NCI-H2227 treated with DMSO at 0.1 percent for 48 hours (cell line): ENCODE measurements at places on chromosomes 4 and X.

GRCh38 chr4:87326460-87326859, 3.8 kb upstream of the HSD17B13 start:
- DNase-seq: no peak

DNA sequence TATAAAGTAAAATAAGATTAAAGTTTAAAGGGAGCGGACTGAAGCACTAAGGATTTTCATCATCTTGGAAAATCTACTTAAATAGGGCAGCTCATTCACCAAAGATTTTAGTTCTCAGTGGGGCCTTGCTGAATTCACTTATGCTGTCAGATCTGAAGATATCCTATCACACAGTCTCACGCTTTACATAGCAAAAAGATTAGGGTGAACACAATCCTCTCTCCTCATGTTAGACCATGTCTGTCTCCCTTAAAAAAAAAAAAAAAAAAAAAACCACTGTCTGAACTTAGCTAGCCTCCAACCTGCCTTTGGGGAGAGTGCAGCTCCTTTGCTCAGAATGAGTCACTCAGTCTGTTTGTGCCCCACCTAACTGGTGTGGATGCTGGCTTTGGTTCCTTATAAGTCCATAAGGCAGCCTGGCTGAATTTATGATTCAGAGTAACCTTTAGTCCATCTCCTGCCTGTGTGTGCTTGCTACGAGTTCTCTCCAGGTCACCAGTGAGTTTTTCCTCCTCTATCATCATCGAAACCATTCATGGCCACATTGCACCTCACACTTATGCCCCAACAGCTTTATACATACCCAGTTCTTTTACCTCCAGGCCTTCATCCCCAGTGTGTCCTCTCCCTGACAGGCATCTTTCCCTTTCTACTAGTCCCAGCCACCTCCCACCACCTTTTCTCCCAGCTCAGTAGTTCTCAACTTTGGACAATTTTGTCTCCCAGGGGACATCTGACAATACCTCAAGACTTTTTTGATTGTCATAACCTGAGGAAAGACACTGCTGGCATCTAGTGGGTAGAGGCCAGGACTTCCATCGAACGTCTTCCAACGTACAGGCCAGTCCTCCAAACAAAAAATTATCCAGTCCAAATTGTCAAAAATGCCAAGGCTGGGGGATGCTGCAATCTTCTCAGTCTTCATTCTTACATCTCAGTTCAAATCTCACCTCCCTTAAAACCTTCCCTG, 220.7 kb upstream of the EMCN start:
- no peak for DNase-seq

- DNase-seq: no peak
Observed at GRCh38 chr4:3471098-3471760, 8.1 kb downstream of the DOK7 start.

- DNase-seq: peak; percentile 91
Observed at GRCh38 chrX:21374163-21374993, at the start of gene CNKSR2. CNKSR2 (plus strand) TSS chrX:21374418; CDS start chrX:21374898, 480 bp downstream.

DNA sequence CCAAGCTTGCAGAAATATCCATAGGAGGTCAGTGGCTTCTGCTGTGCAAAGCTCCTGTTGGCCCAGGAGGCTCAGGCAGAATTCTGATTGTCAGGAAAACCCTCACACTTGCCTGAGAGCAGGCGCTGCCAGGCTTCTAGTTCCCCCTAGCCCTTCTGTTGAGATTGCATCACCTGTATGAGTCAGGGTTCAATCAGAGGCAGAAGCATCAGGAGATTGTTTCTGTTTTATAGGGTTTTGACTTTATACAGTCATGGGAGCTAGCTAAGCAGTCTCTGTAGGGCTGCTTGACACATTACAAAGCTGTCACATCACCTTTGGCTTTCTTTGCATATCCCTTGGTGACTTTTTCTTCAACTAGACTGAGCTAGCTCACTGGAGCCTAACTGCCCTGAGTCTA, 27.8 kb downstream of the DIPK2B start:
- DNase-seq: no peak

DNA sequence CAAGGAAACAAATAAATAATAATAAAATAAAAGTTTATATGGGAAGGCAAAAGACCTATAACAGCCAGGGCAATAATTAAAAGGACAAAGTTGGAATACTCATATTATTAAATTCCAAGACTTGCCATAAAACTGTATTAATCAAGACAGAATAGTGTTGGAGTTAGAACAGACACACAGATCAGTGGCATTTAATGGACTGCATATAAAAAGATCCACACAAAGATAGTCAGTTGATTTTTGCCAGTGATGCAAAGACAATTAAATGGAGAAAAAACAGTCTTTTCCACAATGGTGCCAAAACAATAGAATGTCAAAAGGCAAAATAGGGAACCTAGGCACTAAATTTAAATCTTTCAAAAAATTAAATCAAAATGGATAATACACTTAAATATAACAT, 587.1 kb upstream of the GRIA3 start:
- no peak for DNase-seq

GRCh38 chr4:109945056-109945455, 32.4 kb downstream of the EGF start:
- DNase-seq: no peak

- no peak for DNase-seq
Observed at GRCh38 chr4:81021142-81021944, 9.2 kb upstream of the BMP3 start.

GRCh38 chr4:84385203-84385602, 113.9 kb downstream of the NKX6-1 start:
- DNase-seq: no peak

GRCh38 chrX:66046612-66047235, 6.8 kb upstream of the VSIG4 start:
- no peak for DNase-seq

GRCh38 chr4:189305500-189305899, 635.2 kb upstream of the FRG1 start:
- DNase-seq: no peak

DNA sequence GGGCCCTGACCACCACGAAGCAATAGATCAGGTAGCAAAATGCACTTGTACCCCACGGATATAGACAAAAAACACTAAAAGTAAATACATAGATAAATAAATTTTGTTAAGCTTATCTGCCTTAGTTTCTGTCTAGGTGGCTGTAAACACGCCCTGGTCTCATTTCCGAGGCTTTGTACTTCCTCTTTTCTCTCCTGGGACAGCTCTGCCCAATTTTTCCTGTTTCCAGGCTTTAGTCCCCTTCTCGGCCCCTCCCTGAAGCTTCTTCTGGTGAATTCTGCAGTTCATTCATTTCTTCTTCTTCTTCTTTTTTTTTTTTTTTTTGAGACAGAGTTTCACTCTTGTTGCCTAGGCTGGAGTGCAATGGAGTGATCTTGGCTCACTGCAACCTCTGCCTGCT, 73.4 kb upstream of the STOX2 start:
- no peak for DNase-seq

- no peak for DNase-seq
Observed at GRCh38 chrX:1502853-1503252, 34.1 kb downstream of the P2RY8 start.

GRCh38 chrX:77966361-77966760, 3.1 kb downstream of the PGAM4 start:
- no peak for DNase-seq

DNA sequence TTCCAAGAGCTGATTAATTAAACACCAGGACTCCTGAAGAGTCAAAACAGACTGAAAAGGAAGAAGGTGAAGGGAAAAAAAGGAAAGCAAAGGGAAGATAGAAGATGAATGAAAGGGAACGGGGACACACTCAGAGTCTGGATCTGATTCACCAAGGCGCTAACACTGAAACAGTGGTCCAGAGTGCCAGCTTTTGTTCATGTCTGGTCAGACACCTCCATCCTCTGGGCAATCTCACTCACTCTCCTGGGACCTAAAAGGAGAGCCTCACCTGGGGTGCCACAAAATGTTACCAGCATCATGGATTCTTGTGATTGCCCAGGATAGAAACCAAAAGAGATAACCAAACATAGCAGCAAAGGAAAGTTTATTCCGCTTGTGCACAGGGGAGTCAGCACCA, 120.3 kb upstream of the AFF2 start:
- no peak for DNase-seq

- DNase-seq: no peak
Observed at GRCh38 chr4:1300466-1301455, 11.1 kb downstream of the MAEA start.

GRCh38 chrX:66020631-66021334, 19.1 kb downstream of the VSIG4 start:
- no peak for DNase-seq

DNA sequence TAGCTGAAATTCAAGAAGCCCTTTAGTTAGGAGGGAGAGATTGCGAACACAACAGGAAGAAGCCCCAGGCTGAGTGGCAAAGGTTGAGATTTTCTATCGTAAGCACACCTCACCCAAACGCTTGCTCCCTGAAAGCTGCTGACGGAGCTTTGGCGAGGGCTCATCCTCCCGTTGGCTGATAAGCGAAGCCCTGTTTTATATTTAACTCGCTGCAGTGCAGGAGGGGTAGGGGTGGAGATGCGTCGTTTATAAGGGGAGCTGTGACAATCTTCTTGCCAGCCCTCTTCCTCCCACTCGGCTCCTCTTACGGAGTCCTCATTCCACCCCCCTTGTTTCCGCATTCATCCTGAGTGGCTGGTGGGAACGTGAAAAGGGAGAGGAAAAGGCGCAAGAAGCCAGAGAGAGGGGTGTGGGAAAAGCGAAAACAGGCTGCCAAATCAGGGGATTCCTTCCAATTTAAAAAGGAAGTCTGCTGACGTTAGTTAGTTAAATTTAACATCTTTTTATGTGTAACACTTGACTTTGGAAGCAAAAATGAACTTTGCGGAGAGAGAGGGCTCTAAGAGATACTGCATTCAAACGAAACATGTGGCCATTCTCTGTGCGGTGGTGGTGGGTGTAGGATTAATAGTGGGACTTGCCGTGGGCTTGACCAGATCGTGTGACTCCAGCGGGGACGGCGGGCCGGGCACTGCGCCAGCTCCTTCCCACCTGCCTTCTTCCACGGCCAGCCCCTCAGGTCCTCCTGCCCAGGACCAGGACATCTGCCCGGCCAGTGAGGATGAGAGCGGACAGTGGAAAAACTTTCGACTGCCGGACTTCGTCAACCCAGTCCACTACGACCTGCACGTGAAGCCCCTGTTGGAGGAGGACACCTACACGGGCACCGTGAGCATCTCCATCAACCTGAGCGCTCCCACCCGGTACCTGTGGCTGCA, at the start of gene ENPEP:
Gene ENPEP (plus strand): TSS at position 275 of the 938 bp plus-strand sequence. CDS start 260 bp downstream, at position 535.
- peak; percentile 20 for DNase-seq

- no peak for DNase-seq
Observed at GRCh38 chr4:26192899-26193869, 127.6 kb upstream of the RBPJ start.

GRCh38 chrX:124534536-124534935, 188.2 kb downstream of the SH2D1A start:
- DNase-seq: no peak

- DNase-seq: no peak
Observed at GRCh38 chr4:140096483-140096861, 57.5 kb downstream of the MAML3 start.

GRCh38 chr4:109009909-109010308, 247.1 kb upstream of the ETNPPL start:
- no peak for DNase-seq

DNA sequence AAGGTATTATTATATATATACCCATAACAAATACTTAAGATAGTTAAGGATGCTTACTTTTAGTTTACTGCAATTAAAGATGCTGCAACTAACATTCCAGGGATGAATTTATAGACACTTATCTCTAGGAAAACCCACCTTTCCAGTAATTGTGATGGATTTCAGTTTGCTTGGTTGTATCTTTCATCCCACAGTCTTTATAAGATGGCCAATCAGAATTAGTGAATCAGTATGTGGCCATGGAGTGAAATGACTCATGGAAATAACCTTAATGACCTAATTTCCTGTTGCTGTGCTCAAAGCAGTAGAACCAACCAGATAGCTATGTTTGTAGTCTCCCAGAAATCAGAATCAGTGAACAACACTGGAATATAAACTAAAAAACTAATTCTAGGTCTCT, 26.4 kb downstream of the MOSPD2 start:
- peak; percentile 59 for DNase-seq

DNA sequence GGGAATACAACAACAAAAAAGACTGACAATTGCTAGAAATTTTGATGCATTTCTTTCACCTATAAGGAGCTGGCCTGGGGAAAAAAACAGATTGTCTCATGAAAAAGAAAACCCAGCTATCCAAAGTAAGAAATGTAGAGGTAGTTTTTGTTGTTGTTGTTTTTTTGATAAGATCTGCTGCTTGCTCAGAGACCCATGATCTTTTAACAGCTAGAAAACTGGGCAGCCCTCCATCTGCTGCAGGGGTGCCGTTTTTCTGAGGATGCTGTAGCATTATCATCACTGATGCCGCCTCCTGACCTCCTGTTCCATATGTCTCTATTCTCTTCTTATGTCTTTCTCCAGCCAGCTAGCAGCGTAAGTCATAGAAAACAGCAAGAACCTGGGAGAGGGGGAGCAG, 98.3 kb downstream of the BMPR1B start:
- DNase-seq: no peak

GRCh38 chrX:38986586-38986985, 185.3 kb downstream of the MID1IP1 start:
- no peak for DNase-seq

GRCh38 chr4:128455480-128455879, 167.9 kb upstream of the PGRMC2 start:
- DNase-seq: no peak

GRCh38 chr4:142648378-142648777, 197.7 kb downstream of the INPP4B start:
- DNase-seq: no peak

DNA sequence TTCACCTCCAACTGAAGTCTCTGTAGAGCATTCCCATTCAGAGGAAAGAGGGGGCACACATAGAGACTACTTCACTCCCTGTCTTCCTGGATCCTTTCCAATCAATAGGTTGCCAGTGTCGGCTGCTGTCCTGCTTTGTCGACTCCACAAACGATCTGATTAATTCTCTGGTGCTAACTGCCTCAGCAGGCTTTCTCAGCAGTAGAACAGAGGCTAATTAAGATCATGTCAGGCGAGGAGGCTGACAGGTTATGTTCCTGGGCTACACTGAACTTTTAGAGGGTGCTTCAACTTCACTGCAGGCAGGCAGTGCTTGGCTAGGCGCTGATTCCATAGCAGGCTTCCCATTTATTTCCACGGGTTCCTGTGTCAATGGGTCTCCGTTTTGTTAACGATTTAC, 79.2 kb downstream of the GRIA3 start:
- DNase-seq: no peak

DNA sequence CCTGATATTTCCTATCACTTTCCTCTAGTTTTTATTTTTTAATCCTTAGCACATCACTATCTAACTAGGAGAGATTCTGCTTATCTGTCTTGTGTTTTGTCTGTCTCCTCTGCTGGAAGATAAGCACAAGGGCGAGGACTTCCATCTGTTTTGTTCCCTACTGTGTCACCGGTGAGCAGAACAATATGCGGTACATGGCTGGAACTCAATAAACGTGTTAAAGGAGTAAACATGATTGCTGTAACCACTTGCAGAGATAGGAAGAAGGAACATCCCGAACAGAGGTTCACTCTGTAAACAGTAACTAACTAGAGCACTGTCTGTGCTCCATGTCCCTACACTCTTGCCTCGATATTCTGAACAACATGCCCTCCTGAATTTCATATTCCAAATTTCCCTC, 5.2 kb downstream of the HS3ST1 start:
- DNase-seq: no peak

GRCh38 chrX:52821079-52821760, 10.1 kb downstream of the XAGE5 start:
- DNase-seq: no peak

GRCh38 chr4:48205107-48205506, 64.5 kb downstream of the TEC start:
- no peak for DNase-seq

- DNase-seq: no peak
Observed at GRCh38 chr4:114875630-114876029, 237.8 kb downstream of the NDST4 start.
